Upper lobe of right lung (tissue), 1 donor: ENCODE measurements at places on chromosomes 4 and X.

GRCh38 chr4:25580633-25581467 is 74.8 kb upstream of the SLC34A2 start:
- no peak for DNase-seq

DNA sequence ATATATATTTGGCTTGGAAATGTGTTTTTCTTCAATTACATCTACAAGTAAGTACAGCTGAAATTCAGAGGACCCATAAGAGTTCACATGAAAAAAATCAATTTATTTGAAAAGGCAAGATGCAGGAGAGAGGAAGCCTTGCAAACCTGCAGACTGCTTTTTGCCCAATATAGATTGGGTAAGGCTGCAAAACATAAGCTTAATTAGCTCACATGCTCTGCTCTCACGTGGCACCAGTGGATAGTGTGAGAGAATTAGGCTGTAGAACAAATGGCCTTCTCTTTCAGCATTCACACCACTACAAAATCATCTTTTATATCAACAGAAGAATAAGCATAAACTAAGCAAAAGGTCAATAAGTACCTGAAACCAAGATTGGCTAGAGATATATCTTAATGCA is 26.1 kb downstream of the NUDT6 start:
- no peak for DNase-seq

DNA sequence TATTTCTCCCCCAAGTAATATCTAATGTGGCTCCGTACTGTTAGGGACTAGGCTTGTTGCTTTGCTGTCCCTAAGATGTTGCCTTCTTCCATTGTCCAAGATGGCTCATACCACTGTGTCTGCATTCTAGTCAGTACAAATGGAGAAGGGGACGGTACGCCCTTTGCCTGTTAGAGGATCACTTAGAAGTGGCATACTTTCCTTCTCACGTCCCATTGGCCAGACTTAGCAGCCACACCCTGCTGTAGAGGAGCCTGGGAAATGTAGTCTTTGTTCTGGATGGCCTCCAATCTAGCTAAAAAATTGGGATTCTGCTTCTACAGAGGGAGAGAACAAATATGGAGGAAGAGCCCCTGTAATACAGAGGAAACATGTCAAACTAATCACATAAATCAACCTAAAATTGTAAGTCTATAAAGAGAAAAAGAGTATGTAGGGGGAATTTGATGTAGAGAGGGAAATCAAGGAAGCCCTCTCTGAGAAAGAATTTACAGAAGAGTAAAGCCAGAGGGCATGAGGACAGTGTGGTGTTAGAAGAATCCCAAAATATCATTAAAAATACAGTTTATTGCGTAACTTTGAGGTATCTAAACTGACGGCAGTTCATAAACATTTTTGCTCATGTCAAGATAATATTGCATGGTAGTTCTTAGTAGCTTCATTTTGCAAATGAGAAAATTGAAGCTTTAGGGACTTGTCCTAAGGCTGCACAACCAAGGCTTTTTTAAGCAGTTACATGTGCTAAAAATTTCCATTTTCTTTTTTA is 15.1 kb downstream of the PRIMPOL start:
- no peak for DNase-seq

DNA sequence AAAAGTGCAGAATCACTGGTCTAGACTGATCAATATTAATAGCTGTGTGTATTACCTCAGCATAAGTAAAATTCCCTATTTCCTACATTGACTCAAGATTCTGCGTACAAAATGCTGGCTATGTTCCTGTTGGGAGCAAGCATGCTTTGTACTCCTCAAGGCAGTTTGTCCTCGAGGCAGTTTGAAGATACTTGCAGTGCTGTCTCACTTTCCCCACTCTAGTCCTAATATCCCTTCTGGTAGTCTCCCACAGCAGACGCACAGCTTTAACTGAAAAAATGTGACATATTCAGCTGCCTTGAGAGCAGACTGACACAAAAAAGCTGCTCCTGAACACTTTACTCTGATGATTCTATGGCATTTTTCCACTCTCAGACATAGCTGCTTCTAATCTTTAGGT is 12.9 kb upstream of the MAGEA10 start:
- DNase-seq = no peak

- DNase-seq = peak; percentile 69
These were observed 18.4 kb downstream of the MAML3 start for GRCh38 chr4:140135529-140136088.

DNA sequence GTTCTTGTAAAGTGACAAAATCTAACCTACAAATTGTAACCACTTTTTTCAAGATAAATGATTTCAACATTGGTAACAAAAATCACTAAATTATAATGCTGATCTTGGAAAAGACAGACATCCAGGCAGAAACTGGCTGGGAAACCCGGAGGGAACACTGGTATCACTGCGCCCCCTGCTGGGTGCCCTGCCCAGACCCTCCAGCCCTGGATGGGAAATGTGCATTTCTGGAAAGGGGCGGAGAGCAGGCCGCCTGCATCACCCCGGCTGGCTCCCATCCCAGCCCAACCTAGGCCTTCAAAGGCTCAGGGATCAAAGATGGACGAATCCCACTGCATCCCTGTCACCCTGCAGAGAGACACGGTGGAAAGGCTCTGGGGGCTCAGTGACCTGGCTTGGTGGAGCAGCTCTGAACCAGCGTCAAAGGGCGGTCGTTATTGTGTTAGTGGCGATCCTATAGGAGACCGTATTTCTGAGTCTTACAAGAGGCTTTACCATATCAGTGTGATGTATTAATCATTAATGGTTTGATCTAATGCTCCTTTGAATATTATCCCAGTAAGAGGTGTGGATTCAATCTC is 37.3 kb downstream of the ACOX3 start:
- DNase-seq = peak; percentile 89
